ENCODE measurements at places on chromosomes 7 and 10.

DNA sequence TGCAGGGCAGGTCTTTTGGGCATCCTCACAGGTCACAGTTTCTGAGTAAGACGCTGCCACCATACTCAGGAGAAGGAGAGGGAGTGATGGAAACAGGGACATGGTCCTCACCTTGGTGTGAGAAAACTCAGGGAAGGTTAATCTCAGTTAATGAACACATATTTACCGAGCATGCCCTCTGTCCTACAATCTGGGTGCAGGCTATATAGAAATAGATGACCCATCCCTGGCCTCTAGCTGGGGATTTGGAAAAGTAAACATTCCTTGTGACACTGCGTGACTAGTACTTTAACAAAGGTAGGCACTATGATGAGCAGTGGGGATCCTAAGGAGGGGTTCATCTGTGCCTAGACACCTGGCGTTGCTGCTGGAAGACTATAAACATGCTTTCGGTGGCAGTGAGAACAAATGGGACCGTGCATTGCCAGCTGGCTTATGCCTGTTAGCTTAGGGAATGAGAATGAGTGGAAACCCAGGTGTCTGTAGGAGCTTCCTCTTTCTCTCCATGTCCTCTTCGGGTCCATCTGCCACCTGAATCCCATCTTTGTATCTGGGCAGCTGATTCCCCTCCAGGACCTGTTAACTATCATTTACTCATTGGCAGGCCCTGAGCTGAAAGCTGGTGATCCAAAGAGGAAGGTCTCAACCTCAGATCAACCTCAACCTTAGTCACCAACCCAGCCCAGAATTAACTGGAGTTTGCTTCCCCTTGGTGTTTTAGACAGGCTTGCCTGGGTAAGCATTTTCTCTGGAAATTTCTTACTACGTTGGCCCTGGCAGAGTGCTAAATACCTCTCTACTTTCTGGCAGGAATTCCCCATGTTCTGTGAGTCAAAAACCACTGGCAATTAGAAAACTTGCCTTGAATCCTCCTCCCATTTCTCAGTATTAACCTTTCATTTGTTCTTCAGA is 794 bp downstream of the MBL2 start:
- DNase-seq: no peak

DNA sequence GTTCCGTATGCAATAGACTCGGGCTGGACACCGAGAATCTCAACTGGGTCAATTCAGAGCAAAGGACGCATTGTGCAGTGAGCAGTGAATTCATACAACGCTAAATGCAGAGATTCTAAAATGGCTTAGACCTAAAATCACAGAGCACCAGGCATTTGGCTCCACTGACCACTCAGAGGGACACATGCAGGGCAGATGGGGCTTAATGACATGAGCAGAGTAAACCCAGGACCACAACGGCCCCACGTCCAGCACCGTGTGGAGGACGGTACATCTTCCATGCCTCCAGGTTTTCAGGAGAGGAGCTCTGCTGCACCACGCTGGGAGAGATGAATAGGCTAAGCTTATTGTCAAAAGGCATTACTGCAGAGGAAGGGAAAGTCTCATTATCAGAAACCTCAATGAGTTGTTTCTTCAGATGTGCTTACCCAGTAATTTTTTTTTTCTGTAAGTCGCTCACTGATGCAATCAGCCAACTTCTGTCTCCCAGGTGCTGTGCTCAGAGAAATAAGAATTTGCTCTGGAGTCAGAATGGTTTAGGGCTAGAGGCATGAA is 555.0 kb downstream of the PTPRN2 start:
- DNase-seq: no peak

GRCh38 chr7:66069732-66070131 is 5.9 kb upstream of the ASL start:
- no peak for DNase-seq

GRCh38 chr7:135560631-135561030 is 2.9 kb downstream of the NUP205 start:
- DNase-seq: no peak

DNA sequence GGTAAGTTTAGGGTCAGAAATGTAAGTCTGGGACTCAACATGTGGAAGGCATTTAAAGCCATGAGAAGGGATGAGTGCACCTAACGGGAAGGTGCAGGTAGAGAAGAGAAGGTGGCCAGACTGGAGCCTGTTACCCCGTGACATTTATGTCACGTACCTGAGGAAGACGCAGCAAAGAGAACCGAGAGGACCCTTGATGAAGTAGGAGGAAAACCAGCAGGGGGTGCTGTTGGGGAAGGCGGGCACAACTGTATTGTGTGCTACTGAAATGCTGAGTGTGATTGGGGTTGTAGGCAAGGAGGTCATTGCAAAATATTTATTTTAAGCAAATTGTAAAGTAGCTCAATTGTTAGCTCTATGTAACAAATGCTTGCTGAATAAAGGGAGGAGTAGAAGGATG is 338.2 kb upstream of the PRKCQ start:
- DNase-seq: peak; percentile 59

GRCh38 chr7:128045766-128046165 is 14.5 kb upstream of the LRRC4 start:
- DNase-seq: no peak

GRCh38 chr10:19947215-19947614 is 131.0 kb downstream of the PLXDC2 start:
- no peak for DNase-seq

- no peak for DNase-seq
Measured at GRCh38 chr10:132333386-132333785, 1.4 kb downstream of the LRRC27 start.

GRCh38 chr7:127413962-127414361 is 21.5 kb upstream of the ZNF800 start:
- DNase-seq: no peak

DNA sequence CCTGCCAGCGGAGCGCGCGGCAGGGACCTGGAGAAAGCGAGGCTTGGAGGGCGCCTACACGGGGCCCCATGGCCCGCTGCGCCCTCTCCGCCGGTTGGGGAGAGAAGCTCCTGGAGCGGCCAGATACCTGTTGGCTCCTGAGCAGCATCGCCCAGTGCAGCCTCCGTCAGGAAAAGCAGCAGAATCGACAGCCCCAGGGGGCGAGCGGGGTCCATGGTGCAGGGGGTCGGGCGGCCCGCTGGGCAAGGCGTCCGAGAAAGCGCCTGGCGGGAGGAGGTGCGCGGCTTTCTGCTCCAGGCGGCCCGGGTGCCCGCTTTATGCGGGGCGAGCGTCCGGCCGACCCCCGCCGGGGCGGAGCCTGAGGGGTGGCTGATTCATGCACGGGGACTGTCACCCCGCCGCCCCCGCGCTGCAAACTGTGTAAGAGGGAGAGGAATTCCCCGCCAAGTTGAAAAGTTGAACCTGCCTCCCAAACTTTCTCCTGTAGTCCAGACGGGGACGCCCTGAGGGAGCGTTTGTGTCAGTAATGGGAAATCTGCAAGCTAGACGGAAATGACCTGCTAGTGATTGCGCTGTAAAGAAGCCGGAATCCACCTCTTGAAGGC is at the start of gene TFPI2:
Gene TFPI2 (minus strand): TSS at position 290 of the 605 bp plus-strand sequence. CDS start 75 bp downstream, at position 215.
- no peak for DNase-seq

GRCh38 chr7:48192996-48193395 is 21.7 kb downstream of the ABCA13 start:
- no peak for DNase-seq

- DNase-seq: no peak
Measured at GRCh38 chr7:40303996-40304395, 169.2 kb downstream of the SUGCT start.

DNA sequence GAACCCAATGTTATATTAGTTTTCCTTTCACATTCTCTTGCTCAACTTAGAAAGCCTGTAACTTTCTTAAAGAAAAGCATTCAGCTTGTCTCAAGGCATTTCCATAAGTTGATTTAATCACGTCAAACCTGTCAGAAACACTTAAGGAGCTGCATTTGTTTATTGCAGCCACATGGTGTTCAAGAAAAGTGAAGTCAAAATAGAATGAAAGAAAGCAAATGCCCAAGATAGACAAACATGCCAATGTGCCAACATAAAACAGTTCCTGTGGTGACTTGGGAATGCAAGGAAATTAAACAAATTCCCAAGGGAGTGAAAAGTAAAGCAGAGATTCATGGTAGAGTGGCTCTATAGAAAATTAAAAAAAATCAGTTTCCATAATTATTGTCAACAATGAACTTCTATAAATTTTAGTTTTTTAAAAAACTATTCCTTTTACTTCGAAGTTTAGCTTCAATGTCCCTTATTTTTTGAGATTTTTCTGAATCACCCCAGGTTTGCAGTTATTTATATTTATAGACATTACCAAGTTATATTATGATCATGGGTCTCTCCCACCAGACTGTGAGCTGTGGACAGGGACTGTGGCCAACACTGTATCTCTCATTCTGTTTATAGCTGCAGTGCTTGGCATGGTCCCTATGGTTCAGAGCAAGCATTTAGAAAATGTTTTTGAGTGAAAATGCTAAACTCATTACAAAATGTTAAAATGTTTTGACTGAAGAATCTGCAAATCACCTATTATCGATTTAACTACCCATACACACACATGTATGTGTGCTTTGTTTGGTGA is 887.4 kb downstream of the REEP3 start:
- no peak for DNase-seq

DNA sequence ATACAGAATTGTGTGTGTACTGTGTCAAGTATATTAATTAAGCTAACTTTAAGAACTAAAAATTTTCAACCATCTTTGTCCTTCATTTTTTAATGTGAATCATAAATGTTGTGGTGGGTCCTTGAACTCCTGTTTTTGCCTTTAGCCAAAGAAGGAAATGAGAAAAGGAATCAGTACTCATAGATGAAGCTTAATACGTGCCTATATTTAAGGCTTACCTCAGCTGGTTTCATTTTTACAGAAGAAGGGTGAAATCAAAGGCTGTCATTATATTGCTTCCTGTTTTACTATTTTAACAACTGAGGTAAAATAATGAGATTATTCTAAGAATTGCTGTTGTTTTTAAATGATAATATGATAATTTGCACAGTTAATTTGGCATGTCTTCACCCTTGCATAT is 6.3 kb upstream of the SNX13 start:
- no peak for DNase-seq

DNA sequence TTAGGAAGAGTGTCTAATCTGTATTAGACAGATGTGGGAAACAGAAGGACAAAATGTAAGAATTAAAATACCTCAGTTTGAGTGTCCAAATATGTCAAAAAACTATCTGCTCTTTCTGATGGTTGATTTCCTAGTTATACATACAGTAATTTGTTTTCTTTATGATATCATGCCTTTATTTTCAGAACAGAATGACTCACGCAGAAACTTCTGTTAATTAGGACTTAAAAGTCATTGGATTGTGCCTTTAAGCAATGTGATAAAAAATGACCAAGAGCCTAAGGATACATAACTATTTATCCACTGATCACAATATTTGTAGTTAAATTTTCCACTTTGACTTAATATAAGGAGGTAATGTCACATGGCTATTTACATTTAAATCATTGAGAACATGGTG is 206.7 kb upstream of the PTPRZ1 start:
- no peak for DNase-seq

- DNase-seq: no peak
Measured at GRCh38 chr7:90173127-90173844, 19.0 kb downstream of the STEAP1 start.

- no peak for DNase-seq
Measured at GRCh38 chr10:128475686-128476367, 349.6 kb upstream of the MKI67 start.

- DNase-seq: no peak
Measured at GRCh38 chr7:46407125-46407524, 486.1 kb upstream of the IGFBP3 start.

DNA sequence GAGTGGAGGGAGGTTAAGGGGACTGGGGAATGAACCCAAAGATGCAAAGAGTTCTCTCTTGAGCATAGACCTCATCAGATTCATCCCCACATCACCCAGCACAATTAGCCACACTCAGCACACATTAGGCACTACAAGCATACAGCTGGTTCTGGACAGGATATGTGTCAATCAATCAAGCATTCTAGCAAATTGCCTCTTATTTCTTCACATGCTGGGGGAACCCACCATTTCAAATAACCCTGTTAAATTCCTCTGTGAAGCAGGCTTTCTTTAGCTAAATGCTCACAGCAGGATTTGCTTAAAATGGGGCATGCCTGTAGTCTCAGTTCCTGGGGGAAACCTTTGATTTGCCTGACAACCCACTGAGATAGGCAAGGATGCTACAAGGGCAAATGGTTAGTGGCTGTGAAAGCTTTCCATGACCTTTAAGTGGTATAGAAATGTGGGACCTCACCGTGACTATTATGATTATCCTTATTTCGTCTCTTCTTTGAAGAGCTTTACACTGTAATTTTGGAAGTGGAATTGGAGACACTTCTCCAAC is 193.4 kb upstream of the ZMIZ1 start:
- DNase-seq: no peak

- no peak for DNase-seq
Measured at GRCh38 chr7:29033584-29033983, 75.5 kb upstream of the TRIL start.

- no peak for DNase-seq
Measured at GRCh38 chr7:84076219-84076618, 118.4 kb downstream of the SEMA3A start.

DNA sequence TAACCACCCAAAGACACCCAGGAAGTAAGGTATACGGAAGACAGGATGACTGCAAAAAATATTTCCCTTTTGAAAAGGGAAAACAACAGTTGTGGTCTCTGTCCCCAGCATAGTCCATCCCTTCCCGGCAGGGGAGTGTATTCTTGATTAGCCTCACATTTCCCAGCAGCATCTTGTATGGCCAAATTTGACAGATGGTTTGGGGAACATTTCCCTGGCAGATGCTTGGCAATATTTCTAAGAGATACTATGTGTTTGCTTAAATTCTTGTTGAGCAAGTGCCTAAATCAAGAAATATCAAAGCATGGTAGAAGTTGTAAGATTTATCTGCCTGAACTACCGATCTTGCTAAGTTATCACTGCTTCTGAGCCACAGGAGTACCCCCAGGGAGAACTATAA is 56.9 kb upstream of the TPK1 start:
- DNase-seq: no peak

DNA sequence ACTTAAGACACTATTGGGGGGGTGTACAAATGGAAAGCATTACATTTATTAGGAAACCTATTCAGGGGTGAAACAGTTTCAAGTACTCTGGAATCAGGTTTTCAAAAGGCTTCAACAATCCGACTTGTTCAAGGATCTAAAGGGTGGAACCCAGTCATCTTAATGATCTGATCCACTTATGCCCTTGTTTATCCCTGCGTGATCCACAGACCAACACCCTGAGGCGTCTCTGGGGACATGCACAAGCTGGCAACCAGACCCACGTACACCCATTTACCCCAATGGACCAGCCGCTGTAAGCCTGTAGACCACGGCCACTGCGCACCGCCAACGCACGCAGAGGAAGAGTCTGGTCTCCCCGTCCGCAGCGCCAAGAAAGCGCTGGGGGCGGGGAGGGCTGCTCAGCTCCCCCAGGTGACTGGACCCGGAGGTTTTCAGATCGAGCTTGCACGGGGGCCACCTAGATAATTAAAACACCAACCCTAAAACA is 13.4 kb downstream of the HNRNPF start:
- DNase-seq: no peak

GRCh38 chr7:121544726-121545125 is 148.6 kb upstream of the FAM3C start:
- no peak for DNase-seq

GRCh38 chr10:87668324-87669074 is 8.8 kb downstream of the PAPSS2 start:
- DNase-seq: no peak
